ENCODE measurements at places on chromosomes 4 and X.

GRCh38 chrX:39955625-39956024 lies 142.1 kb downstream of the BCOR start:
- no peak for DNase-seq

GRCh38 chrX:40578039-40578695 lies 2.6 kb upstream of the ATP6AP2 start:
- DNase-seq, result no peak

- no peak for DNase-seq
Measured at GRCh38 chr4:185567381-185568376, 32.4 kb upstream of the PDLIM3 start.

GRCh38 chr4:178665916-178666315 lies 1223.7 kb upstream of the AGA start:
- DNase-seq, result no peak

DNA sequence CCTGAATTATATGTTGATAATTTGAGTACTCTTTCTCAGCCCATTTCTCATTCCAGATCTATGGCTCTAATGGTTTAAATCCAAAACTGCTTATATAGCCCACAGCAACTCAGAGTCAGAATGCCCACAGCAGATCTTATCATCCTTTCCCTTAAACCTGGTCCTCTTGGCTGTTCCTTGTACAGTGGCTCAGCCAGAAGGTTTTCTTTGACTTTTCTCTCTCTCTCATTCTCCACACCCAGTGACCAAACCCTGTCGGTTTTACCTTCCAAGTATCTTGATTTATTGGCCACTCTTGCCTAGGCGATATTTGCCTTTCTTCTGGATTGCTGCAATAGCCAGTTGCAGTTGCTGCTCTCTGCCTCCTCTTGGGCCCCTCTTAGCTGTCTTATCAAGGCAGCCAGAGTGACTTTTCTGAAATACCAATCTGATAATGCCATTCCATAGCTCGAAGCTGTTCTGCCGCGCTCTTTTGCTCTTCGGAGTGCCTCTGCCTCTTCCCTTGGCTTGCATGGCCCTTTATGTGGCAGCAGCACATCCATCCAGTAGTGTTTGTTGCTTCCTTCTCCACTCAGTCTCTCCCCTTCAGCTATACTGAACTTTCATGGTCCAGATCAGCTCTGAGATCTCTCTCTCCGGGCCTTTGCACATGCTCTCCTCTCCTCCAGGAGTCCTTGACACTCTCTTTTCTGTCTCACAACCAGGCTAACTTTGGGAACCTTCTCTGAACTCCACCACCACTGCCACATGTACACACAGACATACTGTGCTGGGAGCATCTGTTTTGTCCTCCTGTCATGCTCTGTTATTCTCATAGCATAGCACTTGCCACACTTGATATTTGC lies 11.8 kb downstream of the GAB1 start:
- DNase-seq, result no peak

- DNase-seq, result no peak
Measured at GRCh38 chr4:84691170-84691691, 108.3 kb downstream of the CDS1 start.

DNA sequence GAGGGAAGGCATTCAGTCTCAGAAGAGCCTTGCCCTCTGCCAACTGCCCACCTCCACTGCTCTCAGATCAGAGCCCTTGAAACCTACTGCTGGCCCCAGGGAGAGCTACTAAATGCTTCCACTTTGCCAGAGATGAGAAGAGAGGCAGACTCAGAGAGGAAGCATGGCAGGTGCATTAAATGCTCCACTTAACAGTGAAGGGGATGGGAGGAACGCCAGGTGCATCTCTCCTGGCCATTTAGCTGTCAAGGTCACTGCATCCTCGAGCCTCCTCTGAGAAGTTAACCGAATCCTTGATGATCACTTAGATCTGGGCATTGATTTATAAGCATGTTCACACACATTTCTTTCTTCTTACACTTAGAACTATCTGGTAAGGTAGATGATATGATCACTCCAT lies 15.0 kb downstream of the TRPC5 start:
- no peak for DNase-seq

DNA sequence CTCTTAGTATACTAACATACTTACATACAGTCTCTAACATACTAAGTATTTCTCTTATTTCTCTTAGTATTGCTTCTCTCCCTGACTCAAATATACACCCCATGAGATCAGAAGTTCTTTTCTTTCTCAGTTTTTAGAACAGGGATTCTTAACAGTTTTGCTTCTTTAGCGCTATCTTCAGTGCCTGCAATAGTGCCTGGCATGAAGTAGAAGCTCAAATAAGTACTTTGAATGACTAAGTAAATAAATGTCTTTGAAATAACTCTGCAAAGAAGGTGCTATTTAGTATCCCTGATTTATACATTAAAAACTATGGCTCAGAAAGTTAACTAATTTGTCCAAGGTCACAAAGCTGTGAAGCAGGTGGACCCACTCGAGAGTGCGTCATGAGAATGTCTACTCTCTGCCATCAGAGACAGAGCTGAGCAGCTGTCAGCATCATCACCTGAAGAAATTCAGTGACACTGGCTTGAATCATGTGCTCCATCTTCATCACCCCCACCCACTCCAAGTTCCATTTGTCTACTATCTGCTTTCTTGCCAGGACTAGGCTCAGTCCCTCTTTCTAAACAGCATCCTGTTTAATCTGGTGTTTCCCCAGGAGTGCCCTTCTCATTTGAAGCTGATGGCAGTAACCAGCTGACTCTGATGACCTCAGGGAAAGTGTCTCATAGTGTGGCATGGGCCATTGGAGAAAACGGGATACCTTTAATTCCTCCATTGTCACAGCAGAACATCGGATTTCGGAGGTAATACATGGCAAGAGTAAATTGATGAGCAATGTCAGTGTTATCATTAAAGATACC lies 83.1 kb downstream of the CC2D2A start:
- no peak for DNase-seq

DNA sequence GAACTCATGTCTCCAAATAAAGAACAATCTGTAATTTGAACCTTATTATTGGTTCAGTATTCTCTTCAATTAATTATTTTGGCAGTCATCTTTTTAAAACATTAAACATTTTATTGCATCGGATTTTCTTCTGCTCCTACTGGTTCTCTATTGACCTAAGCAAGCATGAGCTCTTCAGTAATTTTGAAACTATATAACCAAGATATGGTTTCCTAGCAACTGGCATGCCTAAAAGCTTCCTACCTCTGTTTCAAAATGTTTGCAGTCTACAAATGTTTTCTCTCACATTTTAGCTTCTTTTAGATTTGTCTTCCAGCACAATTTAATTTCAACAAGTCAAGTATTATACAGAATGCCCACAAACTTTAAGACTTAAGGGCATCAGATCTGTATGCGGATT lies 371.3 kb downstream of the GPM6A start:
- no peak for DNase-seq

DNA sequence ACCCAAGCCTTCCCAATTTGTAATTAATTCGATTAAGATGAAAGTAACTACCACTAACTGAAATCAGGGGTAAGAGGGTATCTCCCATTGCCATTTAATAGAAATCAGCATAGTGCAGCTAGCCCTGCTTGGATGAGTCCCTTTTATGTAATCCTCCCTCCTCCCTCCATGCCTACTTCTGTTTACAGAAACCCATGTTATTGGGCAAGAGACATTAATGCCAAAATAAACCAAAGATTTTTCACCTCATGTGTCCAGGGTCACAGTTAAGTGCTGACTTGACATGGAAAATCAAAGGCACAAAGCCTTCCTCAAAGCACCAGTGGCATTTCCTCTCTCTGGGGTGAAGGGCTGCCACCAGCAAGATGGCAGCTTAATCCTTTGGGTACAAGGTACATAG lies 50.8 kb downstream of the ZC4H2 start:
- no peak for DNase-seq

GRCh38 chrX:139211568-139212182 lies 318.9 kb upstream of the F9 start:
- no peak for DNase-seq

GRCh38 chr4:128322311-128322710 lies 34.7 kb upstream of the PGRMC2 start:
- DNase-seq, result no peak

GRCh38 chr4:1543976-1544375 lies 137.7 kb upstream of the NKX1-1 start:
- no peak for DNase-seq

GRCh38 chr4:34790131-34790530 lies 1454.2 kb downstream of the ARAP2 start:
- no peak for DNase-seq

DNA sequence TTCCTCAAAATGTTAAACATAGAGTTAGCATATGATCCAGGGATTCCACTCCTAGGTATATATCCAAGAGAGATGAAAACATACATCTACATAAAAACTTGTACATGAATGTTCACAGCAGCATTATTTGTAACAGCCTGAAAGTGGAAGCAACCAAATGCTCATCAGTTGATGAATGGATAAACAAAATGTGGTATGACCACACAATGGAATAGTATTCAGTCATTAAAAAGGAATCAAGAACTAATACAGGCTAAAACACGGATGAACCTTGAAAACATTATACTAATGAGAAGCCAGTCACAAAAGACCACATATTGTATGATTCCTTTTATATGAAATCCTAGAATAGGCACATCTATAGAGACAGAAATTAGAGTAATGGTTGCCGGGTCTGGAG lies 42.7 kb upstream of the IQSEC2 start:
- DNase-seq, result no peak

GRCh38 chr4:151567056-151567455 lies 158.1 kb downstream of the FHIP1A start:
- DNase-seq, result no peak

DNA sequence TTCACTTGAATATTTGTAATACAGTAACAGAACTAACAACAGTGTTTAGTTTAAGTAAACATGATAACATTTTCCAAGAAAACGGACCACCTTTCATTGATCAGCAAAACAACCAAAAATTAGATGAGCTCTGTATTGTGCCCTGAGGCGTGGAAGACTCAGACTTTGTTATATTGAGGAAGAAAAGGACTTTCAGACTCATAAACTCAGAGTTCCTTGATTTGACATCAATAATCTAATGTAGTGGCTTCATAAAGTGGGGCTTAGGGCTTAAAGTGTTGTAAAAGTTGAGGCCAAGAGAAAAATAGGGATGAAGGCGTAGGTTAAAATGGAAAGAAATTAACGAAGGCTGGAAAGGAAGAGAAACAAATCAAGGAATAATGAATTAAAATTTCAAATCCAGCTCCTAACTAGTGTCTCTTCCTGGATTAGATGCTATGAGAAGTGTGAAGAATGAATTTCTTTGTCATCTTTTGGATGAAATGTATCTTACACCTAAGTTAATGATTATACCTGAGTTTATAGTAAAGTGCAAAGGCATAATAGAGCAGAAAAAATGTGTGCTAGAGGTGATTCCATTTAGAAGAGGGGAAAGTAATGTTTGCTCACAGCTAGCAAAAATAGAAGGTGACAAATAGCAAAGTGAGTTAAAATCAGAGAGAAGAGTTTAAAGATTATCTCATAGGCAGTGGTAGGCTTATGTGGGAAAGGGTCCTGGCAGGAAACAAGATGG lies 19.8 kb upstream of the GLRA2 start:
- no peak for DNase-seq

- no peak for DNase-seq
Measured at GRCh38 chr4:2357821-2358745, 60.4 kb downstream of the ZFYVE28 start.

DNA sequence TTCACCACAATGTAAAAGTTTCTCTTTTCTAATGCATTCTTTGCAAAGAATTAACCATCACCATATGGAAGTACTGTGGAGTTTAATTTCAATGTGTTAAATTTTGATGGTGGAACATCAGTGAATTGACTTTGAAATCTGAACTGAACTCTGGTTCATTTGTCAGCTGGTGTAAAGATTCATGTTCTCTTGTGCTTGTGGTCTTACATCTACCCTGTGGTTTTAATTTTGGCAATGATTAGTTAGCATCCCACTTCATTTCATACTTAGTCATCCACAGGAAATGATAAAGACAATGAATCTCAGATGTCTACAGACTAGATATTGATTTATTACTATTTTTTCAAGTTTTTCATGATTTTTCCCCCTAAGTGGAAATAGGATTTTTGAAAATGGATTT lies 77.8 kb downstream of the GRID2 start:
- no peak for DNase-seq

DNA sequence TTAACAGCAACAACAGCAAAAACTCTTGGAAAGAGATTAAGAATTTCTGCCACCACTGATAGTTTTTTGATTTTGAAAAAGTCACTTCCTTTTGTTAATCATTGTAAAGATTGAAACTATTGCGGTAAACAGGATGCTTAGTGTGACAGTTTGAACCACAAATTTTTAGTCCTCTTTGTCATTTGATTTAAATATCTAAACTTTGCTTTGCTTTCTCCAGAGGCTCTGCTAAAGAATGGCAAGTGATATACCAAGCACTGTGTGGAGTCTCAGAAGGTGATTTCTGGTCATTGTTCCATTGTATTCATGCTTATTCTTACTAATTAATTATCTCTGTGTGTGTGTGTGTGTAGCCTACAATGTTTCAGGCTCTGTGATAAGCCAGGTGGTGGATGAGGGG lies 155.6 kb downstream of the BMPR1B start:
- DNase-seq, result no peak
